ENCODE measurements at places on chromosomes 16 and 17. TPM values are rescaled to one million over a fixed set of nuclear protein-coding genes. Genes with fewer than 3 reads are reported as not detected.

CLEC3A gene
- not detected for total RNA-seq

DNA sequence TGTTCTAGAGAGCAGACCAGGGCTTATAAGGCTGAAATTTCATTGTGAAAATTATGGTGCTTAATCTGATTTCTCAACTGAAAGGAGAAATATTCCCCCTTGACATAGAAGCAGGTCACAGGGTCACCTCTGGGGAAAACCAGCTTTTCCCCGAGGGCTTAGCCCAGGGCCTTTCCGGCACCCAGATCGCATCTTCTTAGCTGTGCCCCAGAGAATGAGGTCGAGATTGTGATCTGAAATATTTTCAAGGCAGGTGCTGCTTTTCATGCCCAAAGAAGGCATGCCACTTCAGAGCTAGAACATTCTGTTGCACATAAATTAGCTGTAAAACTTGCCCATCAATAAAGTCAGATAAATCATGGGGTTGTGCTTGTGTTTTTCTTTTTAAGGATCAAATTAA is 25.4 kb upstream of the ARHGAP17 start:
- DNase-seq = no peak

- no peak for DNase-seq
Measured at GRCh38 chr17:72090108-72090507, 30.7 kb upstream of the SOX9 start.

EME1 gene
- 1.3 TPM for total RNA-seq

PDILT gene
- total RNA-seq = not detected

- no peak for DNase-seq
Measured at GRCh38 chr17:74922694-74923537, at the start of gene USH1G. Gene USH1G (minus strand): TSS chr17:74923255. CDS start chr17:74923073, 182 bp downstream.

B9D1 gene
- 4.0 TPM for total RNA-seq

- DNase-seq = no peak
Measured at GRCh38 chr17:20123209-20123608, 114.0 kb downstream of the SPECC1 start.

KCNG4 gene
- not detected for total RNA-seq

- peak; percentile 92 for DNase-seq
Measured at GRCh38 chr16:96935-97381, 18.9 kb downstream of the MPG start.

DNA sequence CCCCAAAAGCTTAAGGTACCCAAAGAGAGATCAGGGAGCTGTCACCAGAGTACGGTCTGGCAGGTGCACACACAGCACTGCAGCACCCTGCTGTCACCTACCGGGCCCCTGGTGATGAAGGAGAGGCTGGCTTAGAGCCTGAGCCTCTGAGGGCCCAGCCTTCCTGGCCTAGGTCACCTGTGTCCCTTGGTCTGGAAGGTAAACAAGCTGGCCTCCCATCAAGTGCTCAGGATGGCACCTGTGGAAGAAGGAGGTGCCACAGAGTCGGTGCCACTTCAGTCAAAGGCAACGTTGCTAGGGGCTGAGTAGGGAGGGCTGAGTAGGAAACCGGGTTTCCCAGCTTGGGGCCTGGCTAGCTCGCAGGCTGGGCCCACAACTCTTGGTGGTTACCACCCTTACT is 70.7 kb downstream of the COG7 start:
- no peak for DNase-seq

DNA sequence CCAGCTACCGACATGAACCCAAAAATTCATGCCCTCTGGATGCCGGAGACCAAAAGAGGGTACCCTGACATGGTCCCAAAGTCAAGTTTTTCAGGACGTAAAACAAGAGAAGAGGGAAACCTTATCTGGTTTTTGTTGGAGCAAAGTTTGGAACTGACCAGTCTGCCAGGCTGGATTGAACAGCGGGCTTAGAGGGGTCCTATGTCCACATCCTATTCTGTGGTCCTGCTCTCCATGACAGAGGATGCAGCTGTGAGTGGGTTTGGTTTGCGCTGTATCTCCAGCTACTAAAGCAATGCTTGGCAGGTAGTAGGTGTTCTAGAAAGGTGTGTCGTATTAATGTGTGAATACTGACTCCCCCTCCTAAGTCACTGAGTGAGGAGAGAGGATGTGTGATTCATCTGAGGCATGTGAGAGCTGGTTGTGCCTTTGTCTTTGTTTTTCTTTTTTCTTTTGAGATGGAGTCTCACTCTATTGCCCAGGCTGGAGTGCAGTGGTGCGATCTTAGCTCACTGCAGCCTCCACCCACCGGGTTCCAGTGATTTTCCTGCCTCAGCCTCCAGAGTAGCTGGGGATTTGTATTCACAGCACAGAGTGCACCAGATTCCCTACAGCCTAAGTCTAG is 31.0 kb downstream of the PMM2 start:
- no peak for DNase-seq

CCL1 gene
- total RNA-seq = not detected

DNA sequence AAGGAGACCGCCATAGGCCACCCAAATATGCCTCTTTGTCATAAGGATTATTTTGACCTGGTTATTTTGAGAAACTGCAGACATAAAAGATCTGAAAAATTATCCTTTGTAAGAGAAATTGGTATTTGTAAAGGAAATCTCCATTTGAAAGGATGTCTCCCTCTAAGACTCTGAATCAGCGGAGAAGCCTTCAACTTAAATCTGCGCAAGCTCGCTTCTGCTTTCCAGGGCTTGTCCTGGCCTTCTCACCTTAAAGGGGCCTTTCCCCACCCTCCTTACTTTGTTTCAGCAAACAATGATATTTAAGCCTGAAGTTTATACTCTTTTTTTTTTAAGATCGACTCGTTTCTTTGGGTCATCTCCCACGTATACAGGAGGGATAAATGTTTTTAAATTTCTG is 34.5 kb downstream of the HSBP1 start:
- DNase-seq = no peak

GRCh38 chr16:58850678-58851020 is 116.5 kb upstream of the GOT2 start:
- DNase-seq = no peak

SOX9 gene
- total RNA-seq = not detected

GRCh38 chr16:8286348-8286747 is 304.0 kb downstream of the TMEM114 start:
- no peak for DNase-seq

GAST gene
- not detected for total RNA-seq

TRPV3 gene
- total RNA-seq = under 0.01 TPM

MEAK7 gene
- total RNA-seq = 7.8 TPM

- no peak for DNase-seq
Measured at GRCh38 chr16:83433201-83433600, 374.6 kb upstream of the HSBP1 start.

APOH gene
- total RNA-seq = not detected

DNA sequence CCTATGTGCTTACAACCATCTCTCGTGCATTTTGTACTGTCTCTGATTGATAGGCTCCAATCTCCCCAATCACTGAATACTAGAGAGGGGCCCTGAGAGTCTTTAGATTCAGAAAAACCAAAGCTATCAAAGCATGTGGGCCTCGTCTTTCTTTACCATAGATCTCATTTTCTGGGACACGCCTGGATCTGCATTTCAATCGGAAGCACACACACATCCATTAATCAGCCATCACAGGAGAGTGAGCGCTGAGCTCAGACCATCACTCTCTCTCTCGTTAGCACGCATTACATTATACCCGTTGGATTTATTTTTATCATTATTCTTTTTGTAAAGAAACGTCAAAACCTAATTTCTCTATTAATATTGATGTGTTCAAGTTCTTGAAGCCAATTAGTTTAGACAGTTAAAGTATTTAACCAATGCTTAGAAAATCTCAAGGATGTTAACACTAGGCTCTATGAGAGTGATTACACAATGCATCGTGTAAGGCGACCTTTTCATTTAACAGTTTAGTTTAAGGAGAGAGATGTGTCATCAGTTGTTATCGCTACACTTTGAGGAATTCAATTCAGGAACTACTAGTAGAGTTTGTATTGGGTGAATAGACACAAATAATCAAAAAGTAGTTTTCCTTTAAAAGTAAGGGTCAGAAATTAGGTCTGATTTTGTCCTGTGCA is 650.7 kb downstream of the CDH8 start:
- DNase-seq = no peak

TBC1D26 gene
- total RNA-seq = not detected

MYH2 gene
- total RNA-seq = not detected

ASGR1 gene
- 7.3 TPM for total RNA-seq

GRCh38 chr17:66381701-66382362 is 79.4 kb downstream of the PRKCA start:
- no peak for DNase-seq

- no peak for DNase-seq
Measured at GRCh38 chr16:56980792-56981724, 8.3 kb upstream of the NLRC5 start.

KRTAP4-5 gene
- not detected for total RNA-seq

DNA sequence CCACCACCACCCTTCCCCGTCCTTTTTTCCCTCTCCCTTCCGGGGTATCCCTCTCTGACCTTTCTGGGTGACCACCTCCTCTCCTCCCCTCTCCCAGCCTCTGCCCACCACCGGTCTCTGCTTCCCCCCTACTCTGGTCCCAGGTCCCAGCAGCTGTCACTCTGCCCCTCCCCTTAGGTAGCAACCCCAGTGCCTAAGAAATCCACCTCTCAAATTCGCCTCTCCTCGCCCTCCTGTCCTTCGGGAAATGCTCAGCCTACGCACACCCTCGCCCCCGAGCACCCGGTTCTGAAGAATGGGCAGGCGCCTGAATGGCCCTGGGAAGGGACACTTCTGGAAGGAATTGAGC is 775 bp upstream of the SP6 start:
- no peak for DNase-seq

DNA sequence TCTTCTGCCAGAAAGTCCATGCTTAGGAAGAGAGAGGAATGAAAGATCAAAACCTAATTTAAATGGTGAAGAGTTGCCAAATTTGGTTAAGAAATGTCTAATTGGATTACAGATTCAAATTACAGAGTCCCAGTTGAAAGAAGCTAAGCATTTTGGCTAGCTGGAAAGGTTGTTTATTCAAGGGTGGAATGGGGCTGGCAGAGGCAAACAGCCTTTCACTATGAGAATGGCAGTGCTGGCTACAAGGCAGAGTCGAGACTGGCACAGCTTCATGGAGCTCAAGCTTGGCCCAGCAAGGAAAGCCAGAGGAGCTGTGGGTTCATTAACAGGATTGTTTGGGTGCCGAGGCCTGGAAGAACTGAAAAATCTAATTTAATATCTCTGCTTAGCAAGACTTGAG is 13.6 kb downstream of the MAP3K3 start:
- DNase-seq = no peak

- peak; percentile 43 for DNase-seq
Measured at GRCh38 chr17:56594320-56595107, 1.0 kb downstream of the NOG start.

DNA sequence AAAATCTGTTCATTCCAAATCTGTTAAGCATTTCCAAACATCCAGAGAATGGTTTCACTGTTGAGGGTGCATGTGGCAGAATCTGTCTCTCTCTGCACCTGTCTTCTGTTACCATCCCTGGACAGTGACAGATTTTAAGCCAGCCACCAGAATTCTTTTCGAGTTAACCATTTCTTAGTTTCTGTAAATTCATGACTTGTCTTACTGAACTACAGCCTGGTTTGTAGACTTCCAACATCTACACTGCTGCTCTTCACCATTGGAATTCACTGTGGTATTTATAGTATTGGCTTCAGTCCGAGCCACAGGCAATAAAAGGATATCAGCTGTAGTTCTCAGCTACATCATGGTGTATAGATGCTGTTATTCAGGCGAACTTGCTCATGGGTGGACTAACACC is 47.6 kb downstream of the GOSR1 start:
- DNase-seq = no peak

DNA sequence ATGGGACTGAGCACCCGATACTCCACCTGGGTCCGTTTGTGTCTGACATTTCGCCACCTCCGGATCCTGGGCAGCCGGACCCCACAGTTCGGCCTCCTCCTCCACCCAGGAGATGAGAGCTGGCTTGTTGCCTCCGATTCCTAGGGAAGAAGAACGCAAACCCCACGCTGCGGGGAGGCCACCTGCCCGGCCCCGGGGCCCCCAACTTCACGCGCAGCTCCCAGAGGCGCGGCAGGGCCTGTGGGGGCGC is 542 bp downstream of the ZNF764 start:
- no peak for DNase-seq

CACNG4 gene
- not detected for total RNA-seq

DNA sequence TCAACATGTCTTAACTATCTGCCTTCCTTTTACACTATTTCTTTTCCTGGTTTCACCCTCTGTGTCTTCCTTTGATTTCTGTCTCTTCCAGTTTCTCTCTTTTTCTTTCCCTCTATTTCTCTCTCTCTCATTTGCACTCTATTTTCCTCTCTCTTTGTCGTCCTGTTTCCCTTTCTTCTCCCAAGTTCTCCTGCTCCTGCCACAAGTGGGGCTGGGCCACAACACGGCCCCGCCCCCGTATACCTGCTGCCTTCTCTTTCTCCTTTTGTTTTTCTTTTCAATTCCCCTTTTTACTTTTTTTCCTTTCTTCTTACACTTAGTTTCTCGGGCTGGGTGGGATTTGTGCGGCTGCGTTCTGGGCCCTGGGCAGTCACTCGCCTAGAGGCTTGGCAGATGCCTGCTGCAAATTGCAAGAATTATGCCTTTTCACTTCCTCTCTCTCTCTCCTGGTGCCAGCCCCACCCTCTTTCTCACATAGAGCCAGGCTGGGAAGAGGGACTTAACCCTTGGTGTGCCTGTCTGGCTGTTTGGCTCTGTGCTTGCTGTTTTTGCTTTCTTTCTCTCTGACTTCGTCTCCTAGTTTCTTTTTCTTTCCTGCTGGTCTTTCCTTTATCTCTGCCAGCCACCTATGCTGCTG is 2139.4 kb downstream of the TP53TG3F start:
- no peak for DNase-seq

GRCh38 chr17:63694950-63695773 is 4.8 kb downstream of the LIMD2 start:
- DNase-seq = peak; percentile 20

KCTD5 gene
- total RNA-seq = 19.4 TPM

DNA sequence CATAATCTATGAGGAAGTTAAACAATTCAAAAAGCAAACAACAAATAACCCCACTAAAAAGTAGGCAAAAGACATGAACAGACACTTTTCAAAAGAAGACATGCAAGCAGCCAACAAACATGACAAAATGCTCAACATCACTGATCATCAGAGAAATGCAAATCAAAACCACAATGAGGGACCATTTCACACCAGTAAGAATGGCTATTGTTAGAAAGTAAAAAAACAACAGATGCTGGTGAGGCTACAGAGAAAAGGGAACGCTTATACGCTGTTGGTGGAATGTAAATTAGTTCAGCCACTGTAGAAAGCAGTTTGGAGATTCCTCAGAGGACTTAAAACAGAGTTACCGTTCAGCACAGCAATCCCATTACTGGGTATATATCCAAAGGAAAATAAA is 24.4 kb downstream of the TNFRSF13B start:
- DNase-seq = no peak

- no peak for DNase-seq
Measured at GRCh38 chr16:2027024-2028010, 615 bp downstream of the NHERF2 start.

KRT222 gene
- not detected for total RNA-seq

NPIPA5 gene
- 1.3 TPM for total RNA-seq
